ENCODE measurements at places on chromosomes 1 and 21.
A peak's percentile ranks its signal among the peaks of the same experiment; 100 is the strongest.

- no peak for DNase-seq
Observed at GRCh38 chr1:209390764-209391163, 192.8 kb upstream of the CAMK1G start.

DNA sequence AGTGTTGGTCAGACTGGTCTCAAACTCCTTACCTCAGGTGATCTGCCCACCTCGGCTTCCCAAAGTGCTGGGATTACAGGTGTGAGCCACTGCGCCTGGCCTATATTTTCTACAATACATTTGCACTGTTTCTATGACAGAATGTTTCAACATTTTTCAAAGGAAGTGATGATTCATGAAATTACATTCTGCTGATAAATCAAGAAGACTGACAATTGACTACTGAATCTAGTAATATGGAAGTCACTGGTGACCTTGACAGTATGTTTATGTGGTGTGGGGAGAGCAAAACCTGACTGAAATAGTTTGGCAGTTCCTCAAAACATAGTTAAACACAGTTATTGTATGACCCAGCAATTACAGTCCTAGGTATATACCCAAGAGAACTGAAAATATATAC lies 18.1 kb downstream of the LRIF1 start:
- no peak for DNase-seq

- DNase-seq = no peak
Observed at GRCh38 chr21:36041910-36042309, 18.4 kb downstream of the SETD4 start.

DNA sequence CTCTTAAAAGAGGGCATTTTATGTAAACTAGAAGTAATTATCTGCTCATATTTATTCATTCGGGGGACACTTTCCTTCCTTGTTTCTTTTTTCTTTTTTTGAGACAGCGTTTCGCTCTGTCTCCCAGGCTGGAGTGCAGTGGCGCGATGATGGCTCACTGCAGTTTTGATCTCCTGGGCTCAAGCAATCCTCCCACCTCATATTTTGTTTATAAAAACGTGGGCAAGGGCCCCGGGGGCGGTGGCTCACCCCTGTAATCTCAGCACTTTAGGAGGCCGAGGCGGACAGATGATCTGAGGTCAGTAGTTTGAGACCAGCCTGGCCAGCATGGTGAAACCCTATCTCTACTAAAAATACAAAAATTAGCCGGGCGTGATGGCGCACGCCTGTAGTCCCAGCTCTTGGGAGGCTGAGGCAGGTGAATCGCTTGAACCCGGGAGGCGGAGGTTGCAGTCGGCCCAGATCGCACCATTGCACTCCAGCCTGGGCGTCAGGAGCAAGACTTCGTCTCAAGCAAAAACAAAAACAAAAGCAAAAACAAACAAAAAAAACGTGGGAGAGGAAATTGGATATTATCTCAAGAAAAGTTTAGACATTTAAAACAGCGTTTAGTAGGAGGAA lies 926 bp upstream of the DFFA start:
- peak; percentile 54 for DNase-seq

GRCh38 chr21:29190923-29191331 lies 60.5 kb downstream of the MAP3K7CL start:
- DNase-seq = no peak

Data from right kidney (tissue), 9 donors.